ENCODE measurements at places on chromosomes 1 and 21.

- DNase-seq, result no peak
Measured at GRCh38 chr1:82819234-82819633, 1018.5 kb downstream of the ADGRL2 start.

DNA sequence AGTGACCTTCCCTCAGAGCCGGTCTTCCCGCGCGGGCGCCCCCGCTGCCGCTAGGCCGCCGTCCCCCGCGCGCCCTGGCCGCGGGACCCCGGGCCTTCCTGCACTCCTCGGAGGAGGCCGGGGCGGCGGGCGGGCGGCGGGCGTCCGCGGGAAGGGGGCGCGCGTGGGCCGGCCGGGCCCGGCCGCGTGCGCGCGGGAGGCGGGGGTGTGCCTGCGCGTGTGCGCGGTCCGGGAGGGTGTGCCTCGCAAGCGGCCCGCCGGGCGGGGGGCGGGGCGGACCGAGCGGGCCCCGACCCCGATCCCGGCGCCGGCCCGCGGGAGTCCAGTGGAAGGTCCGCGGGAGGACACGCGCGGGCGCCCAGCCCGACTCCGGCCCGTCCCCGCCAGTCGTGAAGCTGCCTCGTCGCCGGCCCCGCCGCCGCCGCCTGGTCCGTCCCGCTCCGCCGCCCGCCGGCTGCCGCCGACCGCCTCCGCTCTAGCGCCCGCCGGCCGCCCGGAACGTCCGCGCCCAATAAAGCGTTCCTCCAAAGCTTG is 438 bp downstream of the MRPS6 start:
- DNase-seq, result peak; percentile 24

DNA sequence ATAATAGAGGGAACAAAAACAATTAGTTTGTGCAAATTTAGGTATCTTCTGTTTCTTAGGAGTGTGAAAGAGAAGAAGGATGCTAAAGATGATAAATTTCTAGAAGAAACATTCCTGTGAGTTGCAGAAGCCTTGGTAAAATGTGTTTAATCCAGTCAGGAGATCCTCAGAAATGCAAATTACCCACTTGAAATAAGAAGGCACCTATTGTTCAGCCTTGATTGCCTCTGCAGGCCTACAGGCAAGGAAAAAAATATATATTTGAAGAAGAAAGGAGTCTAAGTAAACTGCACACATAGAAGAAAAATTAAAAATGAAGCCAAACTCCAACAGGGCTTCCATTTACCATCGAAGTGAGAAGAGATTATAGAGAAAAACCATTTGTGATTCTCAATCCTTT is 51.0 kb upstream of the LHX8 start:
- DNase-seq, result no peak

- DNase-seq, result no peak
Measured at GRCh38 chr1:246302711-246303317, 204.3 kb downstream of the SMYD3 start.

DNA sequence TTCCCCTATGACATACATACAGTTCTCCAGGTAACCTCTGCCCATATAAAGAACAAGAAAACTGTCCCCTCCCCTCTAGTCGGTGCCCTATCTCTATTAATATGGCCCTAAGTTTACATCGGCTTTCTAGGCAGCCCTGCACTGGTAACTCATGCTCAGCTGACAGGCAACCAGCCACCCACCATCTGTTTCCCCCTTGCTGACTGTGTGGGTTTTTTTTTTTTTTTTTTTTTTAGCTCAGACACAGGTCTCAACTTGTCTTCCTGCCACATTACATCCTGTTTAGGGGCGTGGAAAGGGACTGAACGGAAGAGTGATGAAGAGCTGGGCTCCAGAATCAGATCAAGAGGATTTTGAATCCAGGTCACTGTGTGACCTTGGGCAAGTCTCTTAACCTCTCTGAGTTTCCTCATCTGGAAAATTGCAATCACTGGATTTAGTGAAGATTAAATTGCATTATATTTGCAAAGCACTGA is 14.0 kb downstream of the LAPTM5 start:
- no peak for DNase-seq

GRCh38 chr1:67401443-67401842 is 28.8 kb downstream of the SERBP1 start:
- no peak for DNase-seq

- no peak for DNase-seq
Measured at GRCh38 chr1:156852418-156852874, 6.5 kb downstream of the INSRR start.

DNA sequence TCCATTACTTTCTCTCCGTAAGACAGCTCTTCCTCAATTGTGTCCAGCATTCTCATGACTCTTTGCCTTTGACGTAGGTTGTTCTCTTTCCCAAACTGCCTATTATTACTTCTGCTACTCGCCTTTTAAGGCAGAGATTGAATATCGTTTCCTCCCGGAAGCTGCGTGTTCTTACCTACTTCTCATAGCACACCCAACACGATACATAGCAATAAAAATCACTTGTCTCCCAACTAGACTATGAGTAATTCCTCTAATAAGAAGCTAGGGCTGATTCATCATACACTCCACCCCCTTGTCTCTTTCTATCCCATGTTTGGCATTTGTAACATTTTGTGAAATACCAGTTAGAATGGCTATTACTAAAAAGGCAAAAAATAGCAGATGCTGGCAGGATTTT is 55.8 kb upstream of the SGIP1 start:
- DNase-seq, result peak; percentile 83

GRCh38 chr1:176752505-176752904 is 289.5 kb downstream of the PAPPA2 start:
- no peak for DNase-seq

DNA sequence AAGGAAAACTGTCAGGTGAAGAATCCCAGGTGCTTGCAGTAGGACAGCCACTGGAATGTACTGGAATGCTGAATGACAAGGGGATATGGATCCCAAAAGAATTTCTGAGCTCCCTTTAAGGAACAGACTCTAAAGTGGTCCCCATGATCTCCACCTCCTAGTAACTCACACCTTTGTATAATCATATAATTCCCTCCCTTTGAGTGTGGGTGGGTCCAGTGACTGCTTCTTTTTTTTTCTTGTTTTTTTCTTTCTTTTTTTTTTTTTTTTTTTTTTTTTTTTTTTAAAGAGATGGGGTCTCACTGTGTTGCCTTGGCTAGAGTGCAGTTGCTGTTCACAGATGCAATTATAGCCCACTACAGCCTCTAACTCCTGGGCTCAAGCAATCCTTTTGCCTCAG is 28.5 kb upstream of the H3-3A start:
- no peak for DNase-seq

- DNase-seq, result peak; percentile 89
Measured at GRCh38 chr1:156511644-156512043, 11.1 kb upstream of the MEF2D start.

- peak; percentile 89 for DNase-seq
Measured at GRCh38 chr1:33050221-33051076, 13.8 kb upstream of the AK2 start.

- DNase-seq, result no peak
Measured at GRCh38 chr1:178498896-178499675, 2.3 kb upstream of the CLEC20A start.

- peak; percentile 27 for DNase-seq
Measured at GRCh38 chr1:5991381-5992025, 722 bp downstream of the NPHP4 start.

GRCh38 chr21:45259206-45259840 is 28.4 kb downstream of the POFUT2 start:
- DNase-seq, result no peak

- no peak for DNase-seq
Measured at GRCh38 chr21:42456457-42456856, 39.6 kb downstream of the RSPH1 start.

DNA sequence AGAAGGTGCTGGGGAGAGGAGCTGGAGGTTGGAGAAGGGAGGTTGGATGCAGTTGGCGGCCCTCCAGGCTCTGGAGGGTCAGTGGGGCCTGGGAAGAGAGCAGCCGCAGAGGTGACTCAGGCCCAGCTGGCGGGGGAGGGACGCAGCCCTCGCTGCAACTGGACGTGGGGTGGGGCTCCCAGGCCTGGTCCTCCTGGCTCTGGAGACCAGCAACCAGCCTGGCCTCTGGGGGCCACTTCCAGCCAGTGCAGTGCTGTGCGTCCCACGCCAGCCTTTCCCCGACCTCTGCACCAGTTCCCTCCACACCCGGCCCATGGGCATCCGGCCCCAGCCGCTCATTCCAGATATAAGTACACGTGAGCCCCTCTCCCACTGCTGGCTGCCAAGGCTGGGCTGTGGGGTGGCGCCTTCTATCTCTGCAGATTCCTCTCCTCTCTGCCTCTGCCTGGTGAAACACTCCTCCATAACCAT is 38.0 kb upstream of the COL18A1 start:
- DNase-seq, result peak; percentile 97

GRCh38 chr1:196557797-196558196 is 50.4 kb downstream of the KCNT2 start:
- no peak for DNase-seq

Data from HCEC 1CT (cell line).